Aortic smooth muscle cell (primary cell): ENCODE measurements at places on chromosomes 5 and 9. TPM values are rescaled to one million over a fixed set of nuclear protein-coding genes. Genes with fewer than 3 reads are reported as not detected.

The CDC25C gene
- 3.0 and 4.9 TPM in 2 replicates for total RNA-seq

The ASPN gene
- 1.7 and 19.8 TPM in 2 replicates for total RNA-seq

The DAB2IP gene
- 25.6 and 36.7 TPM in 2 replicates for total RNA-seq

The SLC34A1 gene
- not detected in 2 replicates for total RNA-seq

The FLT4 gene
- 0.13 and 0.31 TPM in 2 replicates for total RNA-seq

The GLRA1 gene
- total RNA-seq = not detected in 2 replicates

The MYMK gene
- not detected in 2 replicates for total RNA-seq

The CTSV gene
- 0.26 and 0.37 TPM in 2 replicates for total RNA-seq

The SCGB3A2 gene
- not detected in 2 replicates for total RNA-seq

The IFNB1 gene
- not detected in 2 replicates for total RNA-seq

The FYB1 gene
- 0.26 and 0.75 TPM in 2 replicates for total RNA-seq

The FBP1 gene
- not detected in 2 replicates for total RNA-seq

The GARIN3 gene
- not detected in 2 replicates for total RNA-seq

The FAM200C gene
- total RNA-seq = 3.0 and 3.7 TPM in 2 replicates

The PCDHB12 gene
- 0.25 and 0.40 TPM in 2 replicates for total RNA-seq

The PKD2L2 gene
- not detected in 2 replicates for total RNA-seq

The FOXI1 gene
- total RNA-seq = not detected in 2 replicates

The PCDHB4 gene
- total RNA-seq = 0.68 and 0.79 TPM in 2 replicates

The ESM1 gene
- 138 and 406 TPM in 2 replicates for total RNA-seq

The PCA3 gene
- 0.12 and 0.26 TPM in 2 replicates for total RNA-seq

The LHX3 gene
- total RNA-seq = not detected in 2 replicates

The SPAAR gene
- 0.12 and 0.26 TPM in 2 replicates for total RNA-seq

The NR6A1 gene
- under 0.01 and 0.44 TPM in 2 replicates for total RNA-seq

The AIF1L gene
- total RNA-seq = 0.75 and 0.92 TPM in 2 replicates

The HTR4 gene
- 1.9 and 5.7 TPM in 2 replicates for total RNA-seq

The ROPN1L gene
- total RNA-seq = 0.26 and 0.31 TPM in 2 replicates

The MYOT gene
- total RNA-seq = not detected in 2 replicates

The ANKRD18B gene
- under 0.01 TPM in 1 of 2 replicates, not detected in the other for total RNA-seq

The FAM170A gene
- not detected in 2 replicates for total RNA-seq

The ZFR gene
- 86.9 and 95.0 TPM in 2 replicates for total RNA-seq

The SYK gene
- total RNA-seq = under 0.01 TPM in 1 of 2 replicates, not detected in the other

The CCNI2 gene
- not detected in 2 replicates for total RNA-seq

The RELL2 gene
- total RNA-seq = 1.5 TPM in 2 replicates

The SLC46A2 gene
- total RNA-seq = not detected in 2 replicates

The MARVELD2 gene
- 1.3 and 1.9 TPM in 2 replicates for total RNA-seq

The TAF11L3 gene
- not detected in 2 replicates for total RNA-seq
